ENCODE measurements at places on chromosomes 12 and 14. TPM values are rescaled to one million over a fixed set of nuclear protein-coding genes. Genes with fewer than 3 reads are reported as not detected.

- DNase-seq = no peak
Measured at GRCh38 chr12:52828156-52828555, 6.0 kb downstream of the KRT79 start.

OVCH1 gene
- not detected for total RNA-seq

GRCh38 chr12:117052386-117053049 is 46.7 kb downstream of the TESC start:
- no peak for DNase-seq

DNA sequence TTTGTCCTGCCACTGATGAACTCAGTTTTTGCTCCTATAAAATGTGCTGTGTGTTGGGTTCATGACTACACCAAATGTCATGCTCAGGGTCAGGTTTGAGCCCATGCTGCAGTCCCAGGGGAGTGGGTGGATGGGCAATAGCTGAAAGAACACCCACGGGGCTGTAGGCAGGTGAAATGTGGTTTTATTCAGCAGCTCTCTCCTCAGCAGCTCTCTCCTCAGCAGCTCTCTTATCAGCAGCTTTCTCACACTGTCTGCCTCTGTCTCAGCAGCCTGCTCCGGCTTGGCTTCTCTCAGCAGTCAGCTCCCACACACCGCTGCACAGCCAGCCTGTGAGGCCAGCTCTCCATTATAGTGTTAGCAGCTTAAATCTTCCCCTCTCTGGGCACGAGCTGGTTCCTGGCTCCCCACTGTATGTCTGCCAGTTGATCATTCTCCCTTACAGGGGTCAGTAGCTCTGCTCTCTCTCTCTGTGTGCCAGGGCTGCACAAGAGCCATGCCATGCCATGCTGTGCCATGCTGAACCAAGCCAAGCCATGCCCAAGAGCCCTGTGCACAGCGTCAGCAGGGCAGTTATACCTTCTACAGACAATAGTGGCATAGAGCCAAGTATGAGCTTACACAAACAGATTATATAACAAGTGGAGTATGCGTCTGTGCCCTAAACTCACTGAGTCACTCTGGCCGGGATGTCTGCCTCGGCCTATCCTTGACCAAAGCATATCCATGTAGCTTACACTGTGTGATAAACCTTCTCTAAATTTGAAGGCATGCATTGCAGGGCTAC is 303.3 kb upstream of the TMPO start:
- DNase-seq = no peak

SIX6 gene
- not detected for total RNA-seq

DNA sequence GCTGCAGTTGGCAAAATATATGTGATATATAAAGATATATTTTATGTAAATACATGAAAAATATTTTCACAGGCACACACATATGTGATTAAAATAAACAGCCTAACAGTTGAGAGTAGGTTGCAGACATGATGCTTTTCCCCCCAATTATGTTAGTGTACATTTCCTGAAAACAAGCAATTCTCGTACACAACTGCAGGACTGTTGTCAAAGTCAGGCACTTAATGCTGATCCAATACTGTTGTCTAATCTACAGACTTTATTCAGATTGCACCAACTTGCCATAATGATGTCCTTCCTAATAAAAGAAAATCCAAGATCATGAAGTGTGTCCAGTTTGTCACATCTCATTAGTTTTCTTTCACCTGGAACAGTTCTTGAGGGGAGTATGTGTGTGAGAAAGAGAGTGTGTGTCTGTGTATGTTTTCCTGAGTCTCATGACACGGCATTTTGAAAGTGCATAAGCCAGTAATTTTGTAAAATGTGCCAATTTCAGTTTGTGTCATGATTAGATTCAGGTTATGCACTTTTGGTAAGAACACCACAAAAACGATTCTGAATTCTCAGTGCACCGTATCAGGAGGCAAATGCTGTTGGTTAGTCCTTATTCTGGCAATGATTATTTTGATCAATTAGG is 16.5 kb upstream of the SEL1L start:
- DNase-seq = no peak

GRCh38 chr14:33810308-33810707 is 140.6 kb downstream of the EGLN3 start:
- DNase-seq = no peak

GRCh38 chr12:120402217-120402616 is 33.3 kb upstream of the MSI1 start:
- DNase-seq = no peak

DNA sequence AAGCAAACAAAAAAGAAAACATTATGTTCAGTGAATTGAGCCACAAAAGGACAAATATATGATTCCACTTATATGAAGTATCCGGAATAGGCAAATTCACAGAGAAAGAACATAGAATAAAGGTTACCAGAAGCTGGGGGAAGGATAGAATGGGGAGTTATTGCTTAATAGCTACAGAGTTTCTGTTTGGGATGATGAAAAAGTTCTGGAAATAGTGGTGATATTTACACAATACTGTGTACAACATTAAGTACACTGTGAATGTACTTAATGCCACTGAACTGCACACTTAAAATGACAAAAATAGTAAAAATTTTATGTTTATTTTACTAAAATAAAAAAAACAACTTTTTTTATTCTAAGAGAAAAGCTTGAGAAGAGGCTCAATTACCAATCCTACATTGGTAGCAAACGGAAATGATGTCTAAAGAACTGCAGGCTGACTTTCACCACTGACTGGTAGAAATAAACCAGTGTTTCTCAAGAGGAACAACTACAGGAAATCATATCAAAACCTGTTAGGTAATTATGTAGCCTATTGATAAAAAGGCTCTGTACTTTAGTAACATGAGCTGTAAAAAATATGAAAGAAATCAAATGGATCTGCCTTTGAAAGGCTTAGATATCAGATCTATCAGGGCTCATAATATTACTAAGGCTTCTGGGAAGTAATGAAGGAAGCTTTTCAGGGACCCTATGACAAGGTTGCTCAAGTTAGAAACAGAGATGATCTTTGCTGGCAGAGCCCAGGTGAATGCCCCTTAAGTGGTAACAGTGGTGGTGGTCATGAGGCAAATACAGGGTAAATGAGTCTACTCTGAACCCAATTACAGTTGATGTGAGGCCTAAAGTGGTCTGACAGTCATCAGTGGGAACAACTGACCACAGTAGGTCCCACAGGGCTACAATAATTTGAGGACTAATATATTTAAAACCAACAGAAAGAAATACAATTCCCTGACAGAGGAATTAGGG is 41.3 kb downstream of the BAZ1A start:
- DNase-seq = no peak

DNA sequence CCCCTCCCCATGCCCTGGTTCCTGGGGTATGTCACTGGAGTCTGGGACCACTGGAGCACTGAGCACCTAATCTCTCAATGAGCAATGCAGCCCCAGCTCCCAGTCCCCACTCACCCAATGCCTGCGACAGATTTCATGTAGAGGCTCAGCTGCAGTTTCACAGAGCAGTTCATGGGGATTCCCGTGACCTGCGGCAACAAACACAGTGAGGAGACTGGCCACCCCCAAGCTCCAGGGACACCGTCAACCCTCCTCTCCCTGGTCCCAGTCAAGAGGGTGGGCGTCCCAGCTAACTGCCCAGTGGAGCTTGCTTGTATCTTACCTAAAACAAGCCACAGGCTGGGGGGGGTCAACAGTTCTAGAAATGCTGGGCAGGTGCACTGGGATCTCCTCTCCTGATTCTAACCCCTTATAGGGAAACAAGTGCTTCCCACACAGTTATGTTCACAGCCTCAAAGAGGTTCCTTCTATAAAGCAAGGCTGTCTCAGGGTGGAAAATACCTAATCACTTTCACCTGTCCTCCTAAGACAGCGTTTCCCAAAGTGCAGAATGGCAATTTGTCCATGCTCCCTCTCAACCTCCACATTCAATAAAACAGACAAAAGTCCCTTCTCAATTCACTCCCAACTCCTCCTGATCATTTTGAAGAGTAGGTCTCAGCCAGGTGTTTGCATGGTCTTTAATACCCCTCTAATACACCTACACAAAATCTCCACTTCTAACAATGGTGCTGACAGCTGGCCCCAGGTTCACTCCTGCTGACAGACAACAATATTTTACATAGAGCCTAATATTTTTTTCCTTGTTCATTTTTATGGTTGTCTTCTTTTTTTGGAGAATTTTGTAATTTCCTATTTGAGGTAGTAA is 68.3 kb downstream of the SCARB1 start:
- no peak for DNase-seq

DNA sequence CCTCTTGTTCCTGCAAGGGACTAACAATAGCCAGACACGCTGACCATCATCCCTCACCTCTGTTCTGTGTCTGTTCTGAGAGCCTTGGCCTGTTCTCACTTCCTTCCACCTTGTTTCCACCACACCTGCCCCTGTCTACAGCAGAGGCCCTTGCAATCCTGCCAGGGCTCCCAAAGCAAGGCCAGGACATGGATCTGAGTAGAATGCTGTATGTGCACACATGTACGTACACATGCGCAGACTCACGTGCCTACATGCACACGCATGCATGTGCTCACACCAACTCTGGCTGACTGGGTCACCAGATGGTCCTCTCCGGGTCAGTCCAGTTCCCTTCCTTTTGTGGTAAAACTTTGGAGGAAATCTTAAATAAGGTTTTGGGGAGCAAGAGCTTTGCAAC is 133.0 kb upstream of the C14orf180 start:
- DNase-seq = no peak

Data from transverse colon (tissue), 4 donors.